SJSA1 (cell line): ENCODE measurements at places on chromosomes 7 and 10.

- DNase-seq: no peak
Measured at GRCh38 chr10:88853155-88853881, 1.7 kb upstream of the ANKRD22 start.

GRCh38 chr7:141550386-141551093 is 670 bp upstream of the AGK start:
- DNase-seq: peak; percentile 37

DNA sequence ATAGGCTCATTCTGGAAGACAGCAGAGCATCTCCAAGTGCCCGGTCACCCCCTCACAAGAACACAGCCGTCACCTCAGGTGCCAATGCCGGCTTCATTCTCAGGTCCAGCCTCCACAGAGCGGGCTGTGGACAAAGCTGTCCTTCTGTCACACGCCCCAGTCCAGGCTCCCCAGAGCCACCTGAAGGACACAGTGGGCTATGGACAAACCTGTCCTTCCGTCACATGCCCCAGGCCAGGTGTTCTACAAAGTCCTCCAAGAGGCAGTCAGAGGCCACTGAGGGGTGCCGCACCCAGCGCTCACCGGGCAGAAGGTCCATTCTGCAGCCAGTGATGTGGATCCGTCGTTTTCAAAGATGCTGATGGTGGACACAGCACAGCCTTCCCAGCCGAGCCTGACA is 173.2 kb upstream of the PPP2R2D start:
- peak; percentile 29 for DNase-seq

- peak; percentile 99 for DNase-seq
Measured at GRCh38 chr7:537911-538634, 18.4 kb upstream of the PDGFA start.
